ENCODE measurements at places on chromosomes 6 and 20. TPM values are rescaled to one million over a fixed set of nuclear protein-coding genes. Genes with fewer than 3 reads are reported as not detected.

The STMND1 gene
- total RNA-seq = 1.4 TPM

GRCh38 chr6:168709390-168709789 lies 268.4 kb downstream of the SMOC2 start:
- no peak for DNase-seq

DNA sequence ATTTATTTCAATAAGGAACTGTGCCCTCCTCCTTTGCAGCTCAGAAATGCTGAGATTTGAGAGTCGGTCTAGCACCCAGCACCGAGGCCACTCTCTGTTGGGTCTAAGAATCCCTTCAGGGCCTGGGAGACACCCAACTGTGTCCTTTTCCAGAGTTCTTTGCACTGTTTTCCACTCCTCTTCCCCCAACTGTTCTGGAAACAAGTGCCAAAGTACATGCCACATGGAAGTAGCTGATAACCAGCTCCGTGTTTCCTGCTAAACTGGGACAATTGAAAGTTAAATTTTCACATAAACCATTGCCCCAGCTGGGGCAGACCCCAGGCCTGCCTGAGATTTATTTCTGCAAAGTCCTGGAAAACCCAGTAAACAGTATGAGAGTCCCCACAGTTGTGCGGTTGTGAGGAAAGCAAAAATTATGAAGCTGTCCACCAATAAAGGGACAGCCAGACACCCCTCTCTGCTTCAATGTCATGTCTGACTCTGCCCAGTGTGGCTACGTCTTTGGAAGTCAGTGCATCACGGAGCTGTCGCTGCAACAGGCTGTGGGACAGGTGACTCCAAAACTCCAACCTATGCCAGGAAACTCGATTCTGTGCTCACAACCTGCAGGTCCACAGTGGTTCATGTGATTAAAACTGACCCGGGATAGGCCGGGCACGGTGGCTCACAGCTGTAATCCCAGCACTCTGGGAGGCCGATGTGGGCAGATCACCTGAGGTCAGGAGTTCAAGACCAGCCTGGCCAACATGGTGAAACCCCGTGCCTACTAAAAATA lies 178.0 kb upstream of the AFDN start:
- no peak for DNase-seq

The DAAM2 gene
- total RNA-seq = 9.8 TPM

DNA sequence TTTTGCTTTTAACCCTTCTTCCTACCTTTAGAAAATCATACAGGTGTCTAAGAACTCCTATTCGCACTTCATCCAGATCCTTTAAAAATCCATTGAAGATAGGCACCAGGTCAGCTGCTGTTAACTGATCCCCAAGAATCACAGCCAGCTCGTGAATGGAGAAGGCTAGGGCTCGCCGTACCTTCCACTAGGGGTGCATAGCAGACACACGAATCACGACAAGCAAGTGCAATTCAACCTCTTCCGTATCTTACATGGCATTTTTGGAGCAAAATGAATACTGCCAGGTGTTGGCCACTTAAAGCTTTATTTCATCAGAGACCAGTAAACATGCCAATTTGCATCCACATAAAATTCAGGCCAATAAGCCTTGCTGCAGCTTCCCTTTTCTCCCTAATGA lies 10.8 kb upstream of the ANKRD60 start:
- DNase-seq = no peak

The IPCEF1 gene
- 1.2 TPM for total RNA-seq

DNA sequence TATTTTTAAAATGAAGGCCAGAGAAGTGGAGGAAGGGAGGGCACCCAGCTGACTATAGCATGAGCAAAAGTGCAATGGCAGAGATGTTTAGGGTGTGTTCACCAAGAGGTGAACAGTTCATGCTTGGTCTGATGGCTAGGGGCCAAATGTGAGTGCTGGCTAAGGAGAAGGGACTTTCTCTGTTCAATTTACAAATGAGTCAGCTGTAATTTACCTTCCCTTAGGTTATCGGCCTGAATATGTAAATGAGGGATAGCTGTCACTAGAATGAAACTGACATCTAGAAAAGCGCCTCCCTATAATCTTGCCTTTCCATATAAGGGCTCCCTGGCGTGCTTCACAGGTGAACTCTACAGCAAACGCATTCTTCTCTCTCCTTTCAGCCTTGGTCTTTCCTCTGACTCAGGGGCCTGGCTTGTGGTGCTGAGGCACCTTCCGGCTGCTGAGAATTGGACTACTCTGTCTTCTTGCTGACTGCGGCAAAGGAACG lies 114.7 kb upstream of the BACH2 start:
- no peak for DNase-seq
